ENCODE measurements at places on chromosomes 2 and 18.

GRCh38 chr2:120265006-120265405, 12.4 kb downstream of the RALB start:
- DNase-seq: no peak

GRCh38 chr2:183408562-183408961, 284.3 kb downstream of the NUP35 start:
- DNase-seq: no peak

GRCh38 chr2:33498291-33498956, 22.0 kb downstream of the RASGRP3 start:
- DNase-seq: no peak

- DNase-seq: no peak
These were observed 37.7 kb downstream of the PSD4 start for GRCh38 chr2:113211226-113212105.

- DNase-seq: no peak
These were observed 80.5 kb upstream of the ITPRID2 start for GRCh38 chr2:181810823-181811695.

- no peak for DNase-seq
These were observed 171.0 kb downstream of the CELF4 start for GRCh38 chr18:37394610-37394965.

DNA sequence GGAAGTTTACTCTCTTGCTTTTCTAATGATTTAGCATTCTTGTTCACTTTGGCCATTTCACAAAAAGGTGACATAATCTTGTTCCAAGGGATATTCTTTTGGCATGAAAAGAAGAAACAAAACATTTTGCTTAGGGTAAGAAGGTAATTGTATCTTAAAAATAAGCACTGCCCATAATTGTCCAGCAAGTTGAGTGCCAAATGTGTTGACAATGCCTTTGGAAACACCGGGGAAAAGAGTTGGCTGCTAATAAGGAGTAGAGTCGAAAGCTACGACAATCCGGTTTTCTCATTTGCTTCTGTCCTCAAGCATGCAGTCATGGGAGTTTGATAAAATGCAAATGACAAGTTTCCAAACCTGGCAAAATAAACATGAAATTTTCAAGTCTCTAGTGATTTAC, 27.3 kb downstream of the ITGAV start:
- DNase-seq: no peak

- DNase-seq: no peak
These were observed 751 bp downstream of the IL18R1 start for GRCh38 chr2:102356381-102356712.

- no peak for DNase-seq
These were observed 204.4 kb downstream of the CCDC102B start for GRCh38 chr18:69002233-69002632.

DNA sequence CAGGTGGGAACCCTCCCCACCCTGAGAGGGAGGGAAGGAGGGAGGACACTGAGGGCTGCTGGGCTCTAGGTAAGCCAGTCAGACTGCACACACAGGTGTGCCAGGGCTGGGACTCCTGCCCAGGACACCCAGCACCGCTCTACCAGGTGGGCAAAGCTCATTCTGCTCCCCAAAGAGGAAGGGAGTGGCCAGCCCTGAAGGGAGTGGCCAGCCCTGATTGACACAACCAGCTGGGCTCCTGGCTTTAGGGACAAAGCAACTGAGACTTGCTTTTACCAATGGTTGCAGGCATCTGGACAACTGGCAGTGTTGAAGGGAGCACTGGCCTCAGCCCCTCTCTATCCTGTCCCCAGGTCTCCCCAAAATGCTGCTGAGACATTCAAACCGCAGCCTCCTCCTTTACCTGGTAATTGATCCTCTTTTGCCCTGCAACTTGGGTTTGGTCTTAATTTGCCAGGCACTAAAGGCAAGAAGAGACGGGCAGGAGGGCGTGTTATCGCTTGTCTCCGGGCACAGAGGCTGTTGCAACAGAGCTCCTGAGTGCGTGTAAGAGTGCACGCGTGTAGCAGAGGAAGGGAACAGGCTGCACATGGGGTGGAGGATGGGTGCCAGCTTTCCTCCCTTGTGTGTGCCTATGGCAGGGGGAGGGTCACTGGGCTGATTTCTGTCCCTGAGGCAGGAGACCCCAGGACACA, 14.5 kb upstream of the FOSL2 start:
- no peak for DNase-seq

DNA sequence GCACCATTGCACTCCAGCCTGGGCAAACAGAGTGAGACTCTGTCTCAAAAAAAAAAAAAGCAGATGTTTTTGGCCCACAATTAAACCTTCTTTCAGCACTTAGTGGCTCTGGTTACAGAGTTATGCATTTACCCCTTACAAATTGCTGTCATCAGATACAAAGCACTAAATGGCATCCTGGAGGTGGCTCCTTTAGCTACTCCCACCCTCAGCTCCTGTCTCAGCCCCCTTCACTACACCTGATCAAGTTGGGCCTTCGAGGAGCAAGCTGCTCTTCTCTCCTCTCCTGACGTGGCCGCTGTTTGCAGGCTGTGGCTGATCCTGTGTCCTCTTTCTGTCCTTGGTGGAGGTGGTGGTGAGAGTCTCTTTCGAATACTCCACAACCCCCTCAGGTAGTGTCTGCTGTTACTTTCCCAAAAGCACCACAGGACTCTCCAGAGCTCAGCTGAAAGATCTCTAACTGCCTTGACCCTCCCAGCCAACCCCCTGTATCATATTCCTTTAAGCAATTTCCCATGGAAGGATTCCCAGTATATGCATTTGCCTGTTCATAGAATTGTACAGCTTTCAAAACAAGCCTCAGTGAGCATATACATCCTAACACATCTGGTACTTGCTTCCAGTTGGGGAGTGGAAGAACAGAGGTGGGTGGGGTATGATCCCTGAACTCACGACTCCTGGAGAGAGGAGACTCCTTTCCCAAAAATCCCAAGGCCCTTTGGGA, 285.9 kb downstream of the CLIP4 start:
- no peak for DNase-seq

DNA sequence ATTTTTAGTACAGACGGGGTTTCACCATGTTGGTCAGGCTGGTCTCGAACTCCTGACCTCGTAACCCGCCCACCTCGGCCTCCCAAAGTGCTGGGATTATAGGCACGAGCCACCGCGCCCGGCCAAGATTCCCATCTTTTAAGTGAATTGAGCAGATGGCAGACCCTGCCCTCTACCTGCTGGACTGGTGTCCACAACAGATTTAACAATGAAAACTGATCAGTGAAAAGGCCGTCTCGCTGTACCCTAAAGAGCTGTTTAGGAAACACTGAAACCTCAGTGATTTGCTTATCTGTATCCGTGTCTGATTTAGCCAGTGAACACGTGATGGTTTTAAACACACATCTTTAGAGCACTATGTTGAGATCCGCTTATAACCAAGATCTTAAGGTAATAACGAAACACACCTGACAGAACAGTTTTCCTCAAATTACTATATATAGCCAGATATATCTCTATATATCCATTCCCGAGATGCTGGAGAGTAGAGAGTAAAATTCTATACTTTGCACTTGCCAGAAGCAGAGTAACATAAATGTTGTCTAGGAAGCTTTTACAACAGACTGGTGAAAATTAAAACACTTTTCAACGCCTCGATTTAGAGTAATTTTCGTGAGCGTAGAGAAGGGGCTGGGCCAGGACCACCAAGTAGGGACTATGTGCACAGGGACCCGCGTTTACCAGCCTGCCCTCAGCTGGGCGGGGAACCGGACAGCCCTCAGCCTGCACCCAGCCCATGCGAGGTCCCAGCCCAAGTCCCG, 594 bp downstream of the FAM161A start:
- peak; percentile 45 for DNase-seq

DNA sequence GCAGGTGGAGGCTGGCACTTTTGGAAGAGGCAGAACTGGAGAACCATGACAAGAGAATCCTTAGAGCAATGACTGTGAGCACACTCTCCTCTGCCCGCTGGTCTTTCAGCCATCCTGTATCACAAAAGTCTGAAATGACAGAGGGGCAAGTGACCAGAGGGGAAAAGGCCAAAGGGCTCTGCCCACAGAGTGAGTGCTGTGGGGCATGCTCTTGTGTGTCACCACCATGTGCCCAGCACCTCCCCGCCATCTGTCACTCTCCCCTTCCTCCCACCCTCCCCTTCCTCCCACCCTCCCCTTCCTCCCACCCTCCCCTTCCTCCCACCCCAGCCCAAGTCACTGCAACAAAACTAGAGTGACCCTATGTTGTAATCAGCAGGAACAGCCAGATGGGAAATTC, 31.9 kb downstream of the DAW1 start:
- no peak for DNase-seq

DNA sequence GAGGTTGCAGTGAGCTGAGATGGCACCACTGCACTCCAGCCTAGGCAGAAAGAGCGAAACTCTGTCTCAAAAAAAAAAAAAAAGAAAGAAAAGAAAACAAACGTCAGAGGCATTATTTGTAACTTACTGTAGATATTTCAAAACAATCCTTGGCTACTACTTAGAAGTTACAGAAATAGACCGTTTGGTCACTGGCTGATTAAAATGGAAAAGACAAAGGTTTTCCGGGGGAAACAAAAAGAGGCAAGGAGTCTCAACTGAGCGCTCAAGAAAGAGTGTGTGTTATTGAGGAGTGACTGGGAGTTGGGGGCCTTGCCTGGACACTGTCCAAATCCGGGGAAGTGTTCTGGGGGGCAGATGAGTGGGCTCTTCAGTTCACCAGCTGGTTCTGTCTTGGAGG, 47.6 kb downstream of the TEX44 start:
- DNase-seq: no peak

DNA sequence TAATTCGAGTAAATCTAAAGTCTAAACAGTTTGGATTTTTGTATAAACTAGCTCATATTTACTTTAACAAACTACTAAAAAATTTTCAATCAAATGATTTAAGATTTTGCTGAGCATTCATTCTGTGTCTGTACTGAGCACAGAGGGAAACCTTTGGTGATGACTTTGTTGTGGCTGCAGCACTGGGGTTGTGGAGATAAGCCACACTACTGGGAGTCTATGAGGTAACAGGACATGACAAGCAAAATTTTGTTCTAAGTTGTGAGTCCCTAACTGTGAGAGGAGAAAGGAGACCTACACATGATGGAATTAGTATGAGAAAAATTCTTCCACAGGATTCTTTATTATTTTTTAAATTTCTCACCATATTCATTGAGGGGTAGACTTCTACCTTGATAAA, 933.7 kb upstream of the LRATD1 start:
- DNase-seq: no peak

GRCh38 chr2:172900871-172901270, 165.2 kb downstream of the RAPGEF4 start:
- no peak for DNase-seq

DNA sequence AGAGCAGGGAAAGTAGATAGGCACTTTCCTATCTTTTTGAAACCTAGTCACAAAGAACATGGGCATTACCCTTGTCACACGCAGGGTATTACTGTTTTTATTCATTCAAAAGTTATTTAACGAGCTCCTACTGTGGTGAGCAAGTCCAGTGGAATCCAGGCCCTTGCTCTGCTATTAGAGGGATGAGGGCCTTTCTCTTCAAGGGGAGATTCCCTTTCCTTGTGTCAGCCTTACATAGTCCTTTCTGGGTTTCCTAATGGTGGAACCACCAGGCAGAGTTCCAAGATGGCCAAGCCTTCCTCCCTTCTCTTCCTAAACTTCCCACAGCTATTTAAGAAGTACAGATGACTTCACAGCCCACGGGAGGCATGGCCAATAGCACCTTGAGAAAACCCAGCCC, 64.6 kb downstream of the SPTBN1 start:
- DNase-seq: no peak

GRCh38 chr2:187013058-187013457, 164.1 kb upstream of the ZSWIM2 start:
- DNase-seq: no peak

DNA sequence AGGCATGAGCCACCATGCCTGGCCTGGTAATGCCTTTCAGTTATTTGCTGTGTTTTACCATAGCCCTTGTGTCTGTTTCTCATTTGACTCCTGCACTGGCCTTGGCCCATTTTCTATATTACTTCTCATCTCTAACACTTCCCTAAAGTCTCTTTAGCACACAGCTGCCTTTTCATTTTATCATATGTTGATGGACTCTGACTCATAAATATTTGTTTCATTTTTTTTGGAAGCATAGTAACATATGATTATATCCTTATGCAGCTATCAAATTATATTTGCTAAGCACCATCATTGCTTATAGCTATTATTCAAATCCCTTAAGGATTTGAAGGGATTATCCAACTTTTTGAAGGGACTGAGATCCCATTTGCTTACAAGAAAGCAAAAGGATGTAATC, 320.3 kb downstream of the GPD2 start:
- no peak for DNase-seq
